ENCODE measurements at places on chromosomes 11 and 22. TPM values are rescaled to one million over a fixed set of nuclear protein-coding genes. Genes with fewer than 3 reads are reported as not detected.

DNA sequence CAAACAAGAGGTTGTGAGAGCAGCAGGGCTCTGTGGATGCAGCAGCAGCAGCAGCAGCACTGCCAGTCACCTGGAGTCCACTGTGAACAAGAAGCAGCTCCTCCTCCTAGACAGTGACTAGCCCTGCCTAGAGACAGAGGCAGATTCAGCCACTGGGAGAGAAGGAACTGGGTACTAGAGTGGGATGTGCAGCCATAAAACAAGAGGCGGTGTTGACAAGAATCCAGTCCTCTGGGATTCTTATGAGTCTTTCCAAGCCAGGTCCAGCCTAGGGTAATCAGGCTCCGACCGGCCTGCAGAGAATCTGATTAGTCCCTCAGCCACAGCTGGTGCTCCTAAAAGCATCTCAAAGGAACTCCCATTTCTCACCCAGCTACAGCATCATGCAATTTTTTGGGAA lies 83.9 kb upstream of the USP47 start:
- H3K36me3 ChIP-seq: no peaks in the 10 kb centered on the region
- no peak overlapping the region for H3K27ac ChIP-seq
- no peak overlapping the region for H3K4me3 ChIP-seq
- H3K27me3 ChIP-seq: peaks cover 5% of the 10 kb centered on the region
- no peak for DNase-seq
- peaks cover 3% of the 10 kb centered on the region for H3K4me1 ChIP-seq

Gene CFAP300
- total RNA-seq: 5.2 TPM

- H3K27ac ChIP-seq: no peak overlapping the region
- no peaks in the 10 kb centered on the region for H3K4me1 ChIP-seq
- H3K36me3 ChIP-seq: no peaks in the 10 kb centered on the region
- no peak for DNase-seq
- no peak overlapping the region for H3K4me3 ChIP-seq
- H3K27me3 ChIP-seq: peaks cover 4% of the 10 kb centered on the region
These were observed 1420.3 kb downstream of the BRD1 start for GRCh38 chr22:48407256-48407955.

DNA sequence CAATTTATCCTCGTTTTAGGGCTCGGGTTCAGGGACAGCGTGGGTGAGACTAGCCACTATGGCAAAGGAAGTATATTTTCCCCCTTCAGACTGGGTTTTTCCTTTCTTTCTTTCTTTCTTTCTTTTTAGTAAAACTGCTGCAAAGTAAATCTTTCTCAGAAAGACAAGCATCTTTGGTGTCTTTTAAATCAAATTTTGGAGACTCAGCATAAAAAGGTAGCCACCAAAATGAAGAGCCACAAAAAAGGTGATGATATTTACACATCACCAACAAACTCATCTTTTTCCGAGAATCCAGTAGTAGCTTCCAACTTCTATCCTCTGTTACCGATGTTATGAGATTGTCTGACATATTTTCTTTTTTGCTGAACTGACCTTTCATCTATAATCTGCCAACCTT lies 88.6 kb downstream of the MPPED2 start:
- no peaks in the 10 kb centered on the region for H3K4me1 ChIP-seq
- H3K27ac ChIP-seq: no peak overlapping the region
- no peak overlapping the region for H3K4me3 ChIP-seq
- DNase-seq: no peak
- peaks cover 5% of the 10 kb centered on the region for H3K36me3 ChIP-seq
- H3K27me3 ChIP-seq: no peaks in the 10 kb centered on the region

DNA sequence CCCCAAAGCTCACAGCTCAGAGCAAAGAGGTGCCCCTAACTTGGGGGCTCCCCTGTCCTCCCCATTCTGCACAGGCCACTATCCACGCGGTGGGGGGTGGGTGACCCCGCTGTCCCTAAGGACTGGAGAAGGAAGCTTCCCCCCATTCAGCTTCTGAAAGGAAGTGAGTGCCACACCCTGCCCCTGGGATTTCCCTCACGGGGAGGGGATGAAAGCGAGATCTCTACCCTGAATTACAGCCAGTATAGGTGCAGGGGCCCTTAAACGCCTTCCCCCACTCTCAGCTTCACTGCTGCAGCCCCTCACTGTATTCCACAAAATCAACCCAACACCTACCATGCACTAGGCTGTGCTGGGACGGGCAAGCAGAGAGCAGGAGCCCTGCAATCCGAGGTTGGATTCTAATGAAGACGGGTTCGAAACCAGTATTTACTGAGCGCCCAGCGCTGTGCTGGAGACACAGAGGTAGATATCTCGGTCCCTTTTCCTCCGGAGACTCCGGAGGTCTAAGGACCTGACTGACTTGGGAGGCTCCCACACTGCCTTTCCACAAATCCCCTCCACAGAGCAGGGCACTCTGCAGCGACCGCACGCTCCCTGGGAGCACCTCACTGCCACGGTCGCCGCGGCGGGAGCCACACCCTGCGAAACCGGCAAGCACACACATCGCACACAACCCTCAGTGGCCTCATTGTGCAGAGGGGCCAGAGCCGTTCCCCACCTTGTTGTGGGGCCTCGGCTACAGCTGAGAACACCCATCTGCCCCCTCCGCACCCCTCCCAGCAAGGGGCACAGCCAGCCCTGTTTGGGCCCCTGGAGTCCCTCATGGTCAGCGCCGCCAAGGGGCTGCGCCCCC lies 1.8 kb downstream of the AHNAK start:
- peaks cover 20% of the 10 kb centered on the region for H3K4me1 ChIP-seq
- H3K36me3 ChIP-seq: peaks cover 11% of the 10 kb centered on the region
- H3K27me3 ChIP-seq: no peaks in the 10 kb centered on the region
- peak overlapping the region; percentile 88 for H3K4me3 ChIP-seq
- peak; percentile 65 for DNase-seq
- H3K27ac ChIP-seq: no peak overlapping the region

GRCh38 chr22:31227186-31227585 lies 15.1 kb downstream of the LIMK2 start:
- DNase-seq: no peak
- H3K27ac ChIP-seq: no peak overlapping the region
- H3K4me3 ChIP-seq: no peak overlapping the region
- H3K36me3 ChIP-seq: peaks cover 16% of the 10 kb centered on the region

GRCh38 chr11:8754241-8754640 lies 71.6 kb downstream of the RPL27A start:
- H3K27ac ChIP-seq: no peak overlapping the region
- no peak overlapping the region for H3K4me3 ChIP-seq
- no peak for DNase-seq
- no peaks in the 10 kb centered on the region for H3K27me3 ChIP-seq
- peaks cover 60% of the 10 kb centered on the region for H3K36me3 ChIP-seq

Gene SLC22A9
- not detected for total RNA-seq

DNA sequence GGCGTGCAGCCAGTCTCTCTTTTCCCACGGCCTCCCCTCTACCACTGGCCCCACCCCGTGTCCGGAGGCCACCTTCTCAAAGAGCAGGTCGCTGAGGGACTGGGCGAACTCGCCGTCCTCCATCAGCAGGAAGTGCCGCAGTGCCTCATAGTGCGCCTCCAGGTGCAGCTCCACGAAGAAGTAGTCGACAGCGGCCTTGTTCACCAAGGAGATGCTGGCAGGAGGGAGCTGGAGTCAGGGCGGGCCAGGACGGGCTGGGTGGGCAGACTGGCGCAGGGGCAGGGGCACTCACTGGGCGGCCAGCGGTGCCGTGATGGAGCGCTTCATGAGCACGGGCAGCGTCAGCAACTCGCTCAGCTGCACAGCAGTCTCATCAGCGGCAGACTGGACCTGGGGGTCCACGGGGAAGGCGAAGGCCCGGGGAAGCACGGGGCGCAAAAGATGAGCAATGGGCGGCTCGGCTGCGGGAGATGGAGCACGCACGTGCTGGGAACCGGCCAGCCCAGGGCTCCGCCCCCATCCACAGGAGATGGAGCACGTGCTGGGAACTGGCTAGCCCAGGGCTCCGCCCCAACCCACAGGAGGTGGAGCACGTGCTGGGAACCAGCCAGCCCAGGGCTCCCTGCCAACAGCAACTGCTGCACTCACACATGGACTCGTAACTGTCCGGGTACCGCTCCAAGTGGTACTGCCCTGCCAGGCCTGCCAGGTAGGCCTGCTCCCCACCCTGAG lies 18.4 kb downstream of the SELENOO start:
- no peaks in the 10 kb centered on the region for H3K27me3 ChIP-seq
- H3K27ac ChIP-seq: no peak overlapping the region

- no peak overlapping the region for H3K4me3 ChIP-seq
- H3K27me3 ChIP-seq: no peaks in the 10 kb centered on the region
- peaks cover 12% of the 10 kb centered on the region for H3K4me1 ChIP-seq
- no peak for DNase-seq
- peaks cover 34% of the 10 kb centered on the region for H3K36me3 ChIP-seq
These were observed 79.7 kb upstream of the HORMAD2 start for GRCh38 chr22:30000566-30000965.

GRCh38 chr22:32564170-32565001 lies 89.8 kb downstream of the FBXO7 start:
- no peaks in the 10 kb centered on the region for H3K27me3 ChIP-seq
- no peak overlapping the region for H3K27ac ChIP-seq
- no peak for DNase-seq
- no peaks in the 10 kb centered on the region for H3K4me1 ChIP-seq
- no peak overlapping the region for H3K4me3 ChIP-seq
- no peaks in the 10 kb centered on the region for H3K36me3 ChIP-seq

Gene OR5L1
- total RNA-seq: not detected

Gene OR52B2
- not detected for total RNA-seq

- DNase-seq: no peak
- H3K36me3 ChIP-seq: no peaks in the 10 kb centered on the region
- H3K4me1 ChIP-seq: no peaks in the 10 kb centered on the region
- H3K27me3 ChIP-seq: no peaks in the 10 kb centered on the region
- H3K4me3 ChIP-seq: no peak overlapping the region
These were observed 10.9 kb downstream of the MICAL3 start for GRCh38 chr22:18013436-18013835.

DNA sequence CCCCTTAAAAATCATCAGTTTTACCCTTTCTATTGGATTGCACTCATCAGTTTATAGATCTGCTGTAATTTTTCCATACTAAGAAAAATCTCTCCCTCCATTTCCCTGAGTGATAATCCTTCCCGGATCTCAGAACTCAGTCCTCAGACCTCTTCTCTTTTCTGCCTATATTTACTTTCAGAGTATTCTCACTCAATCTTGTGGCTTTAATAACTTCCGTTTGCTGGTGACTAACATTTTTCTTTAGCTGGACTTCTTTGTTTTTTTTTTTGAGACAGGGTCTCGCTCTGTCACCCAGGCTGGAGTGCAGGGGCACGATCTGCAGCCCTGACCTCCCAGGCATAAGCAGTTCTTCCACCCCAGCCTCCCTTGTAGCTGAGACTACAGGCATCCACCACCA lies 10.4 kb downstream of the ATXN10 start:
- DNase-seq: no peak
- H3K4me3 ChIP-seq: no peak overlapping the region
- H3K4me1 ChIP-seq: no peaks in the 10 kb centered on the region
- no peaks in the 10 kb centered on the region for H3K36me3 ChIP-seq
- H3K27ac ChIP-seq: no peak overlapping the region

- H3K27ac ChIP-seq: no peak overlapping the region
- no peak for DNase-seq
- no peak overlapping the region for H3K4me3 ChIP-seq
- H3K4me1 ChIP-seq: peaks cover 11% of the 10 kb centered on the region
- no peaks in the 10 kb centered on the region for H3K36me3 ChIP-seq
- no peaks in the 10 kb centered on the region for H3K27me3 ChIP-seq
These were observed 69.4 kb upstream of the EED start for GRCh38 chr11:86175191-86175590.

- DNase-seq: no peak
- H3K27me3 ChIP-seq: no peaks in the 10 kb centered on the region
- no peak overlapping the region for H3K27ac ChIP-seq
- no peaks in the 10 kb centered on the region for H3K36me3 ChIP-seq
These were observed 620 bp downstream of the SMPD1 start for GRCh38 chr11:6390718-6391469.

GRCh38 chr11:135023499-135023898 lies 611.5 kb upstream of the B3GAT1 start:
- no peaks in the 10 kb centered on the region for H3K27me3 ChIP-seq
- DNase-seq: no peak
- H3K36me3 ChIP-seq: no peaks in the 10 kb centered on the region
- H3K27ac ChIP-seq: no peak overlapping the region
- no peaks in the 10 kb centered on the region for H3K4me1 ChIP-seq

DNA sequence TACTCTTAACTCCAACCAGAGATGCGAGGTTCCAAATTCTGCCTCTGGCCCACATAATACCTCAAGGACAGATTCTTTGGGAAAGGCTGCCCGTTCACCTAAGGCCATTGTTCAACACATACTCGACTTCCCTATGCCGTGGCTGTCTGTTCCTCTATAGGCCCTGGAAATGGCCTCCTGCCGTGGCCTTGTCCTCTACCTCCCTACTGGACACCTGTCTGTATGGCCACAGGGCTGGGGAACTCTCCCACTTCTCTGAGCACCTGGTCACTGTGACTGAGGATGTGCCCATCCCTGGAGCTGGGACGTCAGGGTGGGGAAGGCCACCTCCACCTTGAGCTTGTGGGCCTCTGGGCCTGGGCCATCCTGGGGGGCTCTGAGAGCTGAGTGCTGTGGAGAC lies 340.5 kb upstream of the B3GAT1 start:
- no peaks in the 10 kb centered on the region for H3K27me3 ChIP-seq
- H3K36me3 ChIP-seq: no peaks in the 10 kb centered on the region
- peak; percentile 10 for DNase-seq
- no peak overlapping the region for H3K27ac ChIP-seq
- no peaks in the 10 kb centered on the region for H3K4me1 ChIP-seq

DNA sequence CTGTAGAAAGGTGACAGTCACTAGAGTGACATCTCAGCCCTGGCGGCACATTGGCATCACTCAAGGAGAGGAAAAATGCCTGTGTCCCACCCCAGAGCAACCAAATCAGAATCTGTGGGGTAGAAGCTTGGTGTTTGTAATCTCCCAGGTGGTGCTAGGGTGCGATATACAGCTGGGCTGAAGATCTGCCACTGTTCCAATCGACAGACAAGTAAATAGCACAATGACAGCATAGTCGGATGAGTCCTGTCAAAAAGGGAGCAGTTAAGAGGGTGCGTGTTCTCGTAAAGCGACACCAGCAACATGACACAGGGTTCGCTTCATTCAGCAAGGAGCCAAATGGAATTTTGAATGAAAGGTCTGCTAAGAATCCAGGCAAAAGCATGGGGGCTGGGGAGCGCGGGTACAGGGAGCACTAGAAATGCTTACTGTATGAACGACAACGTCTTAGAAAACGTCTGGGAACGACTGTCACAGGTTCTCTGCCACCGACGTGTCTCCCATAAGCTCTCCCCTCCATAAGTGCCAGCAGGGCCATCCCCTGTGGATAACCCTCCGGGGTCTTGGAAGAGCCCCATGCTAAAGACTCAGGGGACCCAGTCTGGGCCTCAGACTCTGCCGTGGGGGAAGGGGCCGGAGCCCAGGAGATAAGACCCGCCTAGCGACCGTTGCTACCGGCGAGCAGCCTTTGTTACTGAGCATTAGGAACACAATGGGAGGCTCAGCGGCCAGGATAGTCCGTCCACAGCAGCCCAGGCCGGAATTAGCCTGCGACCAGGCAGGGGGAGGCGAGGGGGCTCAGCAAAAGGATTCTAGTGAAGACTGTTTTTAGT lies 20.8 kb downstream of the ADA2 start:
- no peaks in the 10 kb centered on the region for H3K27me3 ChIP-seq
- no peaks in the 10 kb centered on the region for H3K4me1 ChIP-seq
- DNase-seq: peak; percentile 97
- peak overlapping the region; percentile 100 for H3K27ac ChIP-seq

Measured in endodermal cell (in vitro differentiated cells).